Activated T-cell treated with anti-CD3 and anti-CD28 coated beads for 48 hours (primary cell): ENCODE measurements at places on chromosomes 2 and 18.

GRCh38 chr2:230907361-230908091 lies 17.5 kb downstream of the GPR55 start:
- DNase-seq: no peak

- DNase-seq: peak; percentile 61
Measured at GRCh38 chr2:98761267-98761781, 30.4 kb upstream of the MGAT4A start.

GRCh38 chr2:202932425-202933138 lies 20.5 kb downstream of the CARF start:
- no peak for DNase-seq

GRCh38 chr2:174595116-174595809 lies 2.3 kb downstream of the WIPF1 start:
- DNase-seq: no peak

DNA sequence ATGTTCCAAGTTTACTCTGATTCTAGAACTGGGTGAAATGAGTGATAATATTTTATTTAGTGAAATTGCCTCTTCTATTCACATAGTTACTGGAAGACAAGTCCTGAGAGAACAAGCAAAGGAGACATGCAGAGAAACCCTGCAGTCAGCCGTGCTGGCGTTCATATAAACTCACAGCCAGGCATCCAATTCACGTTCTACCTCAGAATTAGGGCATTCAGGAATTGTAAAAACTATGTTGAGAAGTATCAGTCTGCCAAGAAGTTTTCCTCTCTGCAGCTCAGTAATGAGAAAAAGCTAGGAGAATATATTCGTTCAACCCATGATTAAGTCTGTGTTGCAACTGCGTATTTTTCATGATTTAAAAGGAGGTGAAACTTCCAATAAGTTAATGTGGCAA lies 156.2 kb upstream of the DSEL start:
- no peak for DNase-seq

DNA sequence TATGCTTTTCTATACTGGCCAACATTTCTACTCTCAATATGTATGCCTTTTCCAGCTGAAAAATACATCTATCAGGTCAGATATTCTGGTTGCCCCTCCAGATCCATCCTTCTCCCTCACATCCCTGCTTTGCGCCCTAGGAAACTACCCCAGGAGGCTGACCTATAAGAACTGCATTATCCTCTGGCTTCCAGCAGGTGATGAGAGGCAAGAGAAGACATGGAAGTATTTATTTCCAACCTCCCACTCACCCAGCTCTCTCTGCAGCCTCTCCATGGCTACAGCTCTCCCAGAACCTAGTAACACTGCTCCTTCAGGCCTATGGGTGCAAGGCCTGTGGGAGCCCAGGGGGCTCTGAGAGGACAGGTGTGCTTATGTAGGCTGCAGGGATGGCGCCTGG lies 42.9 kb downstream of the ARID5A start:
- DNase-seq: no peak

GRCh38 chr2:123086613-123087385 lies 938.3 kb upstream of the CNTNAP5 start:
- no peak for DNase-seq

DNA sequence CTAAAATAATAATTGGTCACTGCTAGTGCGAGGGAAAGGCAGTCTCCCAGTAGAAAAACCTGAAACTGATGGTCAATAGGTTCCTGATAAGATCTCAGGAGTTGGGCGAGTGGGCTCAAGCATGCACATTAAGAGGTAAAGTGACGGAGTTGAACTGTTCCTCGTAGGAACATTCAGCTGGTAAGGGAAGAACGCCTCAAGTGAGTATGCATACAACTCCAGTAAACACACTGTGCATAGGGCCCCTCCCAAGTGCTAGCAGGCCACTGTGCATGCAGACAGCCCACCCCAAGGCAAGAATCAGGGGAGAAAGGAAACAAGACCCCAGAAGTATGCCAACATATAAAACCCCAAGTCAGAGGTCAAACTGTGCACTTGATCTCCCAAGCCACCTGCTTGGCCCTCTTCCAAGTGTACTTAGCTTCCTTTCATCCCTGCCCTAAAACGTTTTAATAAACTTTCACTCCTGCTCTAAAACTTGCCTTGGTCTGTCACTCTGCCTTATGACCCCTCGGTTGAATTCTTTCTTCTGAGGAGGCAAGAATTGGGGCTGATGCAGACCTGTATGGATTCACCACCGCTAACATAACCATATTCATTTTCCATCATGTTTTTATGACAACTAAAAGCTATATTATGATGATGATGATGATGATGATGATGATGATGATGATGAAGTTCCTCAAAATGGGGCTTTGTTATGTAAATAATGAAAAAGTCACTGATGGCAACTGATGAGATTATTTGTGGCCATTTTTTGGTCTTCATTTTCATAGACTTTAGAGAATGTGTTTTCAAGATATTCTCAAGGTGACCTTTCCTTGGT lies 118.0 kb upstream of the RAB27B start:
- no peak for DNase-seq

DNA sequence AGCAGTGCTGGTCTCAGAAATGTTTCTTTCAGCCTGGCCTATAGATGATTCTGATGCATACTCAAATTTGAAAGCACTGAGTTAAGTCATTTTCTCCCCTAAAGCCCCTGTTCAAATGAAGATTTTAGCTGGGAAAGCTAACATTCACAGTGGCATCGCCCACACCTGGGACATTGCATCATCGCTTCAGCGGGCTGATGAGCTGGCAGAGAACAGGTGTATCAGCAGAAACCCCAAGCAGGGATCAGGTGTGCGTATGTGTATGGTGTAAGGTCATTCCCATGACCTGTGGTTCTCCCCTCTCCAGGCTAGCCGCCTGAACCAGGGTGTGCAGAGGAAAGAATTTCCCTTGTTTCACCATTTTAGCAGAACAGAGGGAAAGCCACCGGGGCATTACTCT lies 56.3 kb downstream of the EPAS1 start:
- no peak for DNase-seq

DNA sequence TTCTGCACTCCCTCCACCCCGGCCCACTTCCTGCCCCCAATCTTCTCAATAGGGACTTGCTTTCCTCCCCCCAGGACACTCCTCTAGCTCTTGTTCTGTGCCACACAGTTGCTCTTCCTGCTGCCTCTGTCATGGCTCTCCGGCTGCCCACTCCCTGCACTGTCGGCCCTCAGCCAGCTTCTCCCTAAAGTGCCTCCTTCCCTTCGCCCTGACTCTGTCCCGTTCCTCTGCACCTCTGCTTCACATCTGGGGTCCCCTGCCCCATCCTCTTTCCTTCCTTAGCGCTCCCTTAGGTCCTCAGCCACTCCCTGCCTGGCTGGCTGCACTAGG lies 132.1 kb downstream of the CABLES1 start:
- no peak for DNase-seq

DNA sequence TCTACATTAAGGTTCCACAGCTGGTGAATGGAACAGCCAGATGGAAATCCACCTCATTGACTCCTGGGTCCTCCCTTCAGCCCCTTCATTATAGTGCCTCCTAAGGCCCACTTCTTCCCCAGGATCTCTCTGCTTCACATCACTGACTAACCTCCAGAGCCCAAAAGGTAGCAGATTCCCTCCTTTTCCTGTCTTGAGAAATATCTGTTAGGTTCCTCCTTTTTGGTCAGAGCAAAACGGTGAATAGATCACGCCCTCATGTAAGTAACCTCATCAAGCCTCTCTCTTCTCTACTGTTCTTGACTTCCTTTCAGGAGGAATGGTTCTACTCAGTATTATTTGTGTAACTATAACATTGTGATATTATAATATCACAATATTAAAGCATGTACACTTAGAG lies 155.0 kb upstream of the SRD5A2 start:
- DNase-seq: no peak

DNA sequence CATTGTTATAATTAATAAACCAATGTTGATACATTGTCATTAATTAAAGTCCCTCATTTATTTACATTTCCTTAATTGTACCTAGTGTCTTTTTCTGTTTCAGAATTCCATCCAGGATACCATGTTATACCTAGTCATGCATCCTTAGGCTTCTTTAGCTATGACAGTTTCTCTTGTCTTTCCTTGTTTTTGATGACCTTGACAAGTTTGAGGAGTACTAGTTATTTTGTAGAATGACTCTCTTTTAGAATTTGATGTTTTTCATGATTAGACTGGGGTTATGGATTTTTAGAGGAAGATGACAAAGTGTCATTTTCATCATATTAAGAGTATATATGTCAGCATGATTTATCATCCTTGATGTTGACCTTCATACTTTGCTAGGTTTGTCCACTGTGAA lies 16.4 kb downstream of the GIGYF2 start:
- no peak for DNase-seq

DNA sequence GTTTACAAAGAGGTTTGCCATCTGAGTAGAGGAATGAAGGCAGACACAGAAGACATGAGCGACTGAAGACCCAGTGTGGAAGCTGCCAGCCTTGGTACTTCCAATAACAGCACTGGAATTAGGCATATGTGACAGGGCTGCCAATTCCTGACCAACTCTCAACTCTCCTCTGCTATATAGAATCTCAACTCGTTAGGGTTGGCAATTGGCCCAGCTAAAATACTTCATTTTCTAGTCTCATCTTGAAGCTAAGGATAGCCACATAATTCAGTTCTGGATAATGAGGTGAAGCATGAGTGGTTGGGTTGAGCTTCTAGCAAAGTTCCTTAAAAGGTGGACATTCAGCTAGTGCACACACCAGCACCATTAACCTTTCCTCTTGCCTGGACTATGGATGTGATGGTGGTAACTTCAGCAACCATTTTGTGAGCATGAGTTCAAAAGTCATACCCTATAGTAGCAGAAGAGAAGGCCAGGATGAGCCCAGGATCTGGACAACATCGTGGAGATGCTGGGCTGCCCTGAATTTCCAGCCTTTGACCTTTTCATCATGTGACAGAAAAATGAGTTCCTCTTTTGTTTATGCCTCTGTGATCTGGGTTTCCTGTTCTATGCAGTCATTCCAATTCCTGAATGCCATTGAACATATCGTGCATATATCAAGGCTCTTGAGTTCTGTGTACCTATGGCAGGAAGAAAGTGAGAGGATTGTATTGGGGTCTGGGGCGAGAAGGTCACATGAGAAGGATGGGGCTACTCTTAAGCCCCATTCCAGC lies 68.1 kb upstream of the HAAO start:
- no peak for DNase-seq
